Kidney (tissue), 22 donors: ENCODE measurements at places on chromosomes 4 and X. TPM values are rescaled to one million over a fixed set of nuclear protein-coding genes. Genes with fewer than 3 reads are reported as not detected.
A peak's percentile ranks its signal among the peaks of the same experiment; 100 is the strongest.

- H3K36me3 ChIP-seq, result no peaks in the 10 kb centered on the region
- no peak overlapping the region for H3K4me3 ChIP-seq
- no peaks in the 10 kb centered on the region for H3K4me1 ChIP-seq
- H3K27ac ChIP-seq, result no peak overlapping the region
- no peaks in the 10 kb centered on the region for H3K27me3 ChIP-seq
- DNase-seq, result no peak
Observed at GRCh38 chr4:76872556-76872955, 25.4 kb downstream of the SOWAHB start.

- H3K27me3 ChIP-seq, result no peaks in the 10 kb centered on the region
- H3K4me3 ChIP-seq, result no peak overlapping the region
- DNase-seq, result no peak
- no peak overlapping the region for H3K27ac ChIP-seq
- no peaks in the 10 kb centered on the region for H3K4me1 ChIP-seq
- no peaks in the 10 kb centered on the region for H3K36me3 ChIP-seq
Observed at GRCh38 chr4:183860731-183861130, 44.4 kb upstream of the STOX2 start.

RHOXF2B gene
- not detected for total RNA-seq

DNA sequence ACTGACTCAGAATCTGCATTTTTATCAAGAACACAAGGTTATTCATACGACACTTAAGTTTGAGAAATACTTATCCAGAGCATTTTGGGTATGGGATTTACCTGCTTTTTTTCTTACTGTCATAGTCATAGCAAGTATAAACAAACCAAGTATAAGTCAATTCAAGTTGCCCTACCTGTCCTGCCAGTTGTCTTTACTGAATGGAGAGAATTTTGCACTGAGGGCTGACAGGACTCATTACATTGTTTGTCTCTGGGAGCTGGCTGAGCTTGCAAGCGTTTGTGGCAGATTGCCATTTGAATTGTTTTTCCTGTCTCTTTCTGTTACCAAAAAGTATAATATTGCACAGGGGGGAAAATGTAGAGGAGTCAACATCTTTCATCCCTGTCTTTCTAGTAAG is 278.9 kb upstream of the MAGEC2 start:
- no peaks in the 10 kb centered on the region for H3K4me1 ChIP-seq
- H3K36me3 ChIP-seq, result no peaks in the 10 kb centered on the region
- no peak for DNase-seq
- no peaks in the 10 kb centered on the region for H3K27me3 ChIP-seq
- H3K27ac ChIP-seq, result no peak overlapping the region
- no peak overlapping the region for H3K4me3 ChIP-seq

ZNF595 gene
- 18.3 TPM for total RNA-seq

TMPRSS11B gene
- not detected for total RNA-seq

HPSE gene
- total RNA-seq, result 6.8 TPM

- no peaks in the 10 kb centered on the region for H3K4me1 ChIP-seq
- no peaks in the 10 kb centered on the region for H3K27me3 ChIP-seq
- H3K27ac ChIP-seq, result no peak overlapping the region
- peak; percentile 69 for DNase-seq
- H3K36me3 ChIP-seq, result no peaks in the 10 kb centered on the region
- no peak overlapping the region for H3K4me3 ChIP-seq
Observed at GRCh38 chr4:6338175-6338950, 68.7 kb downstream of the WFS1 start.

SHROOM3 gene
- 67.3 TPM for total RNA-seq

SLC9A7 gene
- total RNA-seq, result 16.1 TPM

GRCh38 chr4:186095406-186095805 is 9.1 kb upstream of the FAM149A start:
- no peaks in the 10 kb centered on the region for H3K27me3 ChIP-seq
- DNase-seq, result no peak
- no peaks in the 10 kb centered on the region for H3K4me1 ChIP-seq
- no peaks in the 10 kb centered on the region for H3K36me3 ChIP-seq
- H3K4me3 ChIP-seq, result no peak overlapping the region

- no peaks in the 10 kb centered on the region for H3K36me3 ChIP-seq
- no peaks in the 10 kb centered on the region for H3K4me1 ChIP-seq
- H3K27ac ChIP-seq, result no peak overlapping the region
- no peak overlapping the region for H3K4me3 ChIP-seq
- DNase-seq, result no peak
Observed at GRCh38 chrX:132206259-132206658, 13.0 kb downstream of the RAP2C start.

DNA sequence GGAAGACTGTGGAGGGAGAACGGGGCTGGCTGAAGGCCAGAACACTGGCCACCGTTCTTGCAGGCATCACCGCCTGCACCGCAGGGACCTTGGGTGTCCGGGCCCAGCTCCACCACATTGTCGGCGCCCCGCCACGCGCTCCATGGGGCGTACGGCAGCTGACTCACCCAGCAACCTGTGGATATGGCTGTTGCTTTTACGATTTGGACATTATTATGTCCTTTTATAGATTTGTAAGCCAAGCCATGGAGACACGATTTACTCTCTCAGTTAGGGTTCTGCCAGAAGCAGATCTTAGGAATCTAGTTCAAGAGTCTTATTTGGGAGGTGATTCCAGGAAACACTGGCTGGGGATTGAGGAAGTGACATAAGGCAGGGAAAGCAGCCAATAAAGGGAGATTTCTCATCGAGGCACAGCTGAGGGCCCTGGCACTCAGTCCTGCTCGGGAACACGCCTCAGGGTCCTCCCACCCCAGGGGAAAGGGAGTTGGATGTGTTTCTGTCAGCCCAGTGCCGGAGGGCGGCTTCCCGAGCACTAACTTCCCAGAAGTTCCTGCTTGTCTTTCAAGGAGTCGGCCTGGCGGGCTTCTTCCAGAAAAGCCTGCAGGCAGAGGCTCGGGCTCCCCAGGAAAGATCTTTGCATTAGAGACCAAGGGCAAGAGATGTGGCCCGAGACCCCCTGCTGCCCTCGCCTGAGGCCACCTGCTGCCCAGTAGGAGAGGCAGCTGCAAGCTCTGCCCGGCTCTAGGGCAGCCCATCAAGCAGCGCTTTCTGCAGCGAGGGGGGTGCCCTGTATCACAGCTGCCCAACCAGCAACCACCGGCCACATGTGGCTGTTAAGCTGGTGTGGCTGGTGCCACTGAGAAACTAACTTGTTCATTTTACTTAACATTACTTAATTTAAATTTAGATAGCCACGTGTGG is 52.9 kb downstream of the CRMP1 start:
- H3K36me3 ChIP-seq, result no peaks in the 10 kb centered on the region
- no peak overlapping the region for H3K4me3 ChIP-seq
- peak; percentile 64 for DNase-seq
- no peak overlapping the region for H3K27ac ChIP-seq
- peaks cover 3% of the 10 kb centered on the region for H3K4me1 ChIP-seq

DNA sequence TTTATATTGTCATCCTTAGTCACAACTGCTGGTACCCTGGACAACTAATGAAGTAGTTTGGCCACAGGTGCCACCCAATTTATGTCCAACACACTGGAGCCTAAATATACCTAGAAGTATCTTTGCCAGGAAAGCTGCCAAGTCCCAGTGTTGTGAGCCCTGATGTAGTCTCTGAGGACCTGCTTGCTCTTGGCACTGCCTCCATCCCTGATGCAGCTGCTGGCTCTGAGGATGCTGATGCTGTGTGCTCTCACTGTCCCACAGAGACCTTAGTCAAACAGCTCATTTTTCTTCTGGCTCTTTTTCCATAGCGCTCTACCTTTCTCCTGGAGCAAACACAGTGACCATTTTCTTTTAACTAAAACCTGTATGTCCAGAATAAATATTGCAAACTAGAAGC is 1535.4 kb upstream of the ADGRL3 start:
- no peaks in the 10 kb centered on the region for H3K27me3 ChIP-seq
- no peak overlapping the region for H3K4me3 ChIP-seq
- no peak for DNase-seq

GRCh38 chr4:148514041-148514440 is 71.8 kb upstream of the NR3C2 start:
- no peak overlapping the region for H3K4me3 ChIP-seq
- H3K36me3 ChIP-seq, result no peaks in the 10 kb centered on the region
- no peak overlapping the region for H3K27ac ChIP-seq
- no peaks in the 10 kb centered on the region for H3K27me3 ChIP-seq
- no peak for DNase-seq

KCNIP4 gene
- 43.9 TPM for total RNA-seq

GRCh38 chrX:110222497-110223257 is 95.2 kb downstream of the AMMECR1 start:
- no peak overlapping the region for H3K27ac ChIP-seq
- no peak for DNase-seq
- no peaks in the 10 kb centered on the region for H3K4me1 ChIP-seq
- H3K36me3 ChIP-seq, result no peaks in the 10 kb centered on the region
- H3K4me3 ChIP-seq, result no peak overlapping the region
- no peaks in the 10 kb centered on the region for H3K27me3 ChIP-seq
